ENCODE measurements at places on chromosomes 3 and 15. TPM values are rescaled to one million over a fixed set of nuclear protein-coding genes. Genes with fewer than 3 reads are reported as not detected.

The CHL1 gene
- 2.9 TPM for total RNA-seq

The PLA2G4E gene
- not detected for total RNA-seq

The CEMIP gene
- 0.04 TPM for total RNA-seq

The CSPG5 gene
- total RNA-seq: 0.16 TPM

The LTK gene
- total RNA-seq: 0.68 TPM

The STRIT1 gene
- total RNA-seq: 1,086 TPM

The RARRES1 gene
- total RNA-seq: 27.6 TPM

The HACD2 gene
- total RNA-seq: 19.8 TPM

The SUSD5 gene
- 1.4 TPM for total RNA-seq

The SCAANT1 gene
- not detected for total RNA-seq

The ADGRG7 gene
- not detected for total RNA-seq

The MESP1 gene
- 5.7 TPM for total RNA-seq

The ROBO1 gene
- 8.7 TPM for total RNA-seq

The P2RY1 gene
- 1.1 TPM for total RNA-seq

The FANCD2OS gene
- total RNA-seq: not detected

DNA sequence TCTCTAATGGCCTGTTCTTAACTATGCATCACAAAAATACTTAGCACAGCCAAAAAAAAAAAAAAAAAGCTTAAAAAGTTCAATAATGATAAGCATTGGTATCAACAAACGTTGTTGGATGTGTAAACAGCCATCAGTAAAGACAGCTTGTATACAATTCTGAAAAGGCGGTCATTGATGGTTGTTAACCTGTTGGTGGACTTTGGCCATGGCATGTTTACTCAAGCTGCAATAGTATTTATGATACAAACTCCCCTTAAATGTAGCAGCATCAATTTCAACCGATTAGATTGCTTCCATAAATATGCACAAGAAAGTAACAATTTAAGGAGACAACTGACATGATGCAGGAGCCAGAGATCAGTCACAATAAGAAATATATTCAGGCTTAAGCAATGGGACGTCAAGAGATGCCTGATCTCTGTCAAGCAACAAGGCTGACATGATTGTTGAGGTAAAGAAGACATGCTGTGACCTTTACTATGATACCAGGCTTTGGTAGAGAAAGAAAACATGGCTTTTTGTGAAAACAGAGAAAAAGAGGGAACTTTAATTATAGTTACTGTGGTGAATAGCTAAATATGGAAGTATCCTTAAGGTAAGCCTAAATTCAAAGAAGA lies 14.2 kb upstream of the SLC7A14 start:
- H3K27me3 ChIP-seq: no peaks in the 10 kb centered on the region
- no peak for DNase-seq
- H3K27ac ChIP-seq: no peak overlapping the region

DNA sequence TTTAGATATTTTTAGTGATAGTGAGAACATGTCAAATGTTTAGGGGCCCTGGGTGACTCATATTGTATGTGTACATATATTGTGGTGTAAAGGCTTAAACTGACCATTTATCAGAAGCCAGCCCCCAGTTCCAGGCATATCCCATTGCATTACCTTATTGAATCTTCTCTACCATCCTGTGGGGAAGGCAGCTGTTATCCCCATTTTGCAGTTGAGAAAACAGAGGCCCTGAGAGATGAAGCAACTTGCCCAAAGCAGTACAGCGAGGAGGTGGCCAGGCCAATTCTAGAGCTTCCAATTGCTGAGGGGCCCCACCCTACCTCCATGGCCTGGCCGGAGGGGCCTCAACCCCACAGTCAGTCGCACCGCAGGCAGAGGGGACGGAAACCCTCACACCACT lies 47.9 kb downstream of the ZNF710 start:
- H3K36me3 ChIP-seq: no peaks in the 10 kb centered on the region
- no peak overlapping the region for H3K4me3 ChIP-seq
- no peak for DNase-seq
- H3K27ac ChIP-seq: no peak overlapping the region
- H3K27me3 ChIP-seq: no peaks in the 10 kb centered on the region

- H3K36me3 ChIP-seq: no peaks in the 10 kb centered on the region
- H3K4me1 ChIP-seq: no peaks in the 10 kb centered on the region
- no peaks in the 10 kb centered on the region for H3K27me3 ChIP-seq
- H3K4me3 ChIP-seq: no peak overlapping the region
Measured at GRCh38 chr15:43046484-43046883, 59.4 kb downstream of the UBR1 start.

DNA sequence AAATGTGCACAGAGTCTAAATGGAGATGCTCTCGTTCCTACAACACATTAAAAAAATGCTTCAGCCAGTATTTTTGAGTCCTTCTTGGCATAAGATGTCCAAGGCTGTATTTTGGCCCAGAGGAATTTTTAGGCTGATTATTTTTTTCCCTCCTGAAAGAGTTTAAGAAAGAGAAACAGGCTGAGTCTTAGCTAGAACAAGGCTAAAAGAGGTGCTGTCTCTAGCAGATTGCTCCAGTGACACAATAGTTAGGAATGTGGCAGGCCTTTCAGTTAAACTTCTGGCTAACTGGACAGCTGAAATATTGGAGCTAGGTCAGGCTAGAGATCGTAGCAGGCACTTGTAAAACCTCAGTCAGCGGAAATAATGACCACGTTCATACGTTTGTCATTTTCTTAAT lies 271.4 kb upstream of the RARB start:
- no peak overlapping the region for H3K4me3 ChIP-seq
- H3K4me1 ChIP-seq: no peaks in the 10 kb centered on the region
- H3K27ac ChIP-seq: no peak overlapping the region
- no peaks in the 10 kb centered on the region for H3K36me3 ChIP-seq
- DNase-seq: peak; percentile 2

- DNase-seq: no peak
- H3K36me3 ChIP-seq: peaks cover 19% of the 10 kb centered on the region
- H3K27me3 ChIP-seq: no peaks in the 10 kb centered on the region
- H3K27ac ChIP-seq: no peak overlapping the region
- peaks cover 18% of the 10 kb centered on the region for H3K4me1 ChIP-seq
- H3K4me3 ChIP-seq: no peak overlapping the region
Measured at GRCh38 chr15:74571191-74571590, 30.2 kb downstream of the ARID3B start.

- no peak overlapping the region for H3K4me3 ChIP-seq
- no peaks in the 10 kb centered on the region for H3K4me1 ChIP-seq
- H3K36me3 ChIP-seq: no peaks in the 10 kb centered on the region
- H3K27me3 ChIP-seq: no peaks in the 10 kb centered on the region
Measured at GRCh38 chr15:96648866-96649265, 318.4 kb downstream of the NR2F2 start.

DNA sequence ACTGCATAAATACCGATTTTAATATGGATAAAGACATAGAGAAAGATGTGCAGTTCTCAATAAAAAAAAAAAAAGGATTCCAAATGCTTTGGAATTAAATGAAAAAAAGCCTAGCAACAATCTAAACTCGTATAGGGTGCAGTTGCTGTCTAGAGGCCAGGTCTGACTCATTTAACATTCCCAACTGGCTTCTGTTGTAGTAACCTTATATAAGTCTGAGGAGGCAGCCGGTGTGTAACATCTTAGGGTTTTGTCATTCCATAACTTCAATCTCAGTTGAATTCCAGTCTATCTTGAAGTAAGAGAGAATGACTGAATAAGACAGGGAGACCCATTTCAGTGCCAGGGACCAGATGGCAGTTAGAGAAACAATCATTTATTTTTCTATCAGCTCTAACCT lies 6.5 kb downstream of the PDCD10 start:
- no peak for DNase-seq
- no peaks in the 10 kb centered on the region for H3K36me3 ChIP-seq
- no peak overlapping the region for H3K27ac ChIP-seq
- H3K27me3 ChIP-seq: no peaks in the 10 kb centered on the region
- no peak overlapping the region for H3K4me3 ChIP-seq

DNA sequence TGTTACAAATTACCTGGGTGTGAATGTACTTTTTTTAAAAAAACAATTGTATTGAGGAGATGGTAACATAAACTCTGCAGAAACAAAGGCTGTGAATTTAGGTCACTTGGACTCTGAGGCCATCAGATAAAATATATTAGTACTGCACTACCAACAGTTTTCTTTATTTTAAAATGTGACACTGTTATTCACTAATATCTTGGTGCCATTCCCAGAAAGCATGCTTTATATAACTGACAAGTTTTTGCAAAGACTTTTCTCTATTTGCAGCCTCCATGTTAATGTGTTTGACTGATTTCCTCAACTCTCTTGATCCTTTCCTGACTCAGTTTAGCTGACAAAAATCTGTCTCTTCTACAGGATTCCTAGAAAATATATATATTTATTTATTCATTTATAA lies 26.5 kb upstream of the ACTL6A start:
- no peak overlapping the region for H3K4me3 ChIP-seq
- H3K36me3 ChIP-seq: no peaks in the 10 kb centered on the region
- no peak overlapping the region for H3K27ac ChIP-seq
- no peaks in the 10 kb centered on the region for H3K27me3 ChIP-seq

GRCh38 chr3:156230278-156230900 lies 110.0 kb downstream of the KCNAB1 start:
- H3K4me3 ChIP-seq: no peak overlapping the region
- H3K4me1 ChIP-seq: no peaks in the 10 kb centered on the region
- H3K36me3 ChIP-seq: no peaks in the 10 kb centered on the region
- H3K27ac ChIP-seq: no peak overlapping the region
- no peaks in the 10 kb centered on the region for H3K27me3 ChIP-seq

GRCh38 chr3:51949121-51949520 lies 6.1 kb upstream of the GPR62 start:
- no peaks in the 10 kb centered on the region for H3K4me1 ChIP-seq
- no peak overlapping the region for H3K27ac ChIP-seq
- H3K27me3 ChIP-seq: no peaks in the 10 kb centered on the region
- DNase-seq: no peak
- H3K36me3 ChIP-seq: peaks cover 21% of the 10 kb centered on the region

GRCh38 chr3:117105686-117106085 lies 396.1 kb downstream of the TUSC7 start:
- no peak overlapping the region for H3K27ac ChIP-seq
- H3K27me3 ChIP-seq: no peaks in the 10 kb centered on the region
- no peak overlapping the region for H3K4me3 ChIP-seq
- H3K36me3 ChIP-seq: no peaks in the 10 kb centered on the region
- no peaks in the 10 kb centered on the region for H3K4me1 ChIP-seq
- DNase-seq: no peak

- peak; percentile 48 for DNase-seq
- H3K36me3 ChIP-seq: peaks cover 2% of the 10 kb centered on the region
- H3K27ac ChIP-seq: no peak overlapping the region
- no peaks in the 10 kb centered on the region for H3K27me3 ChIP-seq
- H3K4me3 ChIP-seq: peak overlapping the region; percentile 6
- peaks cover 4% of the 10 kb centered on the region for H3K4me1 ChIP-seq
Measured at GRCh38 chr15:68210821-68211655, 5.9 kb upstream of the CALML4 start.

GRCh38 chr3:183697610-183698317 lies at the start of gene YEATS2:
TSS of gene YEATS2 (plus strand) at chr3:183697797. CDS start at chr3:183715163, 17,366 bp downstream.
- H3K27ac ChIP-seq: peak within 1 kb of the TSS; percentile 89
- peaks cover 22% of the 10 kb centered on the region for H3K4me1 ChIP-seq
- DNase-seq: peak; percentile 38
- H3K36me3 ChIP-seq: no peaks in the 10 kb centered on the region
- H3K4me3 ChIP-seq: peak within 1 kb of the TSS; percentile 86
- H3K27me3 ChIP-seq: no peaks in the 10 kb centered on the region

DNA sequence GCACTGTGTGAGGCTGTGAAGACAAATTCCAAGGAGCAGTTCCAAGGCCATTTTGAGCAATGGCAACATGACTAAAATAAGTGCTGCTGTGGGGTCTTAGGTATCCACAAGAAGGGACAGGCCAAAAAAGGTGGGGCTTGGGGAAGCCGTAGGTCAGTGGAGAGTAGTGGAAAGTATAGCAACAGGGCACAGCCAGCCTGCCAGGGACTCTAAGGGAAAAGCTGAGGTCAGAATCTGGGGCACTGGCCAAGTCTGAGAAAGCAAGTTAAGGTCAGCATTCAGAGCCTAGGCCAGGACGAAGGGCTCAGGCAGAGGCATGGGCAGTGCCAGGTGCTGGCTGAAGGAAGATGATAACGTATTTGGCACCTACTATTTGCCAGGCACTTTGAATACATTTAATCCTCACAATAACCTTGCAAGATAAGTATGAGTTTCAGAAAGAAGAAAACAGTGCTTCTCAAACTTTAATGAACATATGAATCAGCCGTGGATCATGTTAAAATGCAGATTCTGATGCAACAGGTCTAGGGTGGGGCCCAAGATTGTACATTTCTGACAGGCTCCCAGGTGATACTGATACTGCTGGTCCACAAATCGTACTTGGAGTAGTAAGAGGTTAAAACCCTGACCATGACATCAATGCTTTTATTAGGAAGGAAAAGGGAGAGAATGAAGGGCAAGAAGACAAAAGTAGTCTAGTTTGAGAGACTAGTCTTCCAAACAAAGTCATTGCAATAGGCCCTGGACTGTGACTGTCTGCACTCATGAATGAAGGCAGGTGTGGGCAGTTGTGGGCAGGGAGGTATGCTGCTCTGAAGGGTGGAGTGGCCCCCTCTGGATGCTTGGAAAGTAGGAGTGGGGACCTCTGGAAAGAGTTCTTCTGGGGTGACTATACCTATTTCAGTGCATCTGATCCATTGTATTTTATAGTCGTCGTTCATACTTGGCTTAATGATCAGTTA lies 106.3 kb upstream of the ANKRD28 start:
- DNase-seq: peak; percentile 96
- H3K27ac ChIP-seq: peak overlapping the region; percentile 89
- no peaks in the 10 kb centered on the region for H3K36me3 ChIP-seq
- H3K4me1 ChIP-seq: peaks cover 22% of the 10 kb centered on the region
- H3K27me3 ChIP-seq: no peaks in the 10 kb centered on the region

- H3K27me3 ChIP-seq: no peaks in the 10 kb centered on the region
- H3K27ac ChIP-seq: no peak overlapping the region
- H3K4me1 ChIP-seq: no peaks in the 10 kb centered on the region
Measured at GRCh38 chr3:193348686-193349085, 29.9 kb downstream of the ATP13A5 start.

DNA sequence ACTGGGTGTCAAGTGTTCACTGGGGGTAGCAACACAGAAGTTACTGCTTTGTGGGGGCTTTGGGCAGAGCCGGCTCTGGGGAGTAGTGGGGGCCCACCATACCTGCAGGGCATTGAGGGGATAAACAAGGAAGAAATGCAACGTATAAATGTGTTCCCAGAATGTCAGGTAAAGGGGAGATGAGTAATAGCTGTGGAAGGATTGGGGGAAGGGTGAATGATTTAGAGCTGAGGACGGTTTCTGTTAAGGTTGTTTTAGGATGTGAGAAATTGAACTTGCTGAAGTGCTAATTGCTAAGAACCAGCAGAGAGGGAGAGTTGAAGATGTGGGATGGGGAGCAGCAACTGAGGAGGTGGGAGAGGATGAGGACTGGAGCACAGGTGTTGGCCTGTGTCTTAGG lies 10.7 kb downstream of the SCG5 start:
- no peaks in the 10 kb centered on the region for H3K36me3 ChIP-seq
- no peaks in the 10 kb centered on the region for H3K27me3 ChIP-seq
- H3K4me1 ChIP-seq: no peaks in the 10 kb centered on the region

- no peaks in the 10 kb centered on the region for H3K36me3 ChIP-seq
- H3K27ac ChIP-seq: no peak overlapping the region
- H3K27me3 ChIP-seq: no peaks in the 10 kb centered on the region
Measured at GRCh38 chr15:29935296-29936004, 113.2 kb upstream of the TJP1 start.

All from gastrocnemius medialis (tissue), 4 donors.